Activated naive CD4-positive, alpha-beta T cell (primary cell): ENCODE measurements at places on chromosomes 7 and 10.

DNA sequence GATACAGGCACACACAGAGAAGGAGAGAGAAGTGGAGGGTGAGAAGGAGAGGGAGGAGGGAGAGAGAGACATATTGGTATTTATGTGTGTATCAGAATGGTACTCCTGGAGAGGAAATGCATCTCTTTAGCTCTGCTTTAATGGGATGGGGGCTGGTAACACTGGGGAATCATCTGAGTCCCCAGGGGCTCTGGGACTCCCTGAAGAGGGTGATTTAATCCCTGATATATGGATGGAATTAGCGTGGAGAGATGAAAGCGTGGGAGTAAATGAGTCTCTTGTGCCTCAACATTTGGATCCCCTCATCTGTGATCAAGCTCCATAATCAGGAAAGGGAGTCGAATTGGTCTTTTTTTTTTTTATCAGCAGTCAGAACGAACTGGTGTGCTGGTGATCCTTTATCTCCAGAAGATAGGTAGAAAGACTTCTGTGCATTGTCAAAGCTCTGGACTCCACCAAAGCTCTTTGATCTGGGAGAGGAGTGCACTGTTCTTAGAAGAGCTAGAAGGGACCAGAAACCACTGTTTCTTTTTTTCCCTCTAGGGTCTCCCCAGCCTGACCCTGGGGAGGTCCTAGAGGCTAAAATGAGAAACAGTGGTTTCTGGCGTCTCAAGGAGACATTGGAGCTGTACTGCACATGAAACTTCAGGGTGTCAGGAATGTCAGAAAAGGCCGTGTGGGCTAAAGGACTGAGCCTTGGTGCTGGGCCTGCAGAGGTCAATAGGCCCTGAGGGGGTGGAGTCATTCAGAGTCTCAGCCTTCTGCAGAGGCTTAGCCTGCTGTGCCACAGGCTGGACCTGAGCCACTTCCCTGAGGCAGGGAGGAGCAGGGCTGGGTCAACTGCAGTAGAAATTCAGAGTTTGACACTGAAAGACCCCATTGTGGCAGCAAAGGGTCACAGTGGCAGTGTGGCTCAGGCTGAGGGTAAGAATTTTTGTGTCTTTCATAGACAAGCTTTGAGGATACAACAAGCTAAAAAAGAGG, 234.4 kb upstream of the SLC26A5 start:
- DNase-seq, result no peak

DNA sequence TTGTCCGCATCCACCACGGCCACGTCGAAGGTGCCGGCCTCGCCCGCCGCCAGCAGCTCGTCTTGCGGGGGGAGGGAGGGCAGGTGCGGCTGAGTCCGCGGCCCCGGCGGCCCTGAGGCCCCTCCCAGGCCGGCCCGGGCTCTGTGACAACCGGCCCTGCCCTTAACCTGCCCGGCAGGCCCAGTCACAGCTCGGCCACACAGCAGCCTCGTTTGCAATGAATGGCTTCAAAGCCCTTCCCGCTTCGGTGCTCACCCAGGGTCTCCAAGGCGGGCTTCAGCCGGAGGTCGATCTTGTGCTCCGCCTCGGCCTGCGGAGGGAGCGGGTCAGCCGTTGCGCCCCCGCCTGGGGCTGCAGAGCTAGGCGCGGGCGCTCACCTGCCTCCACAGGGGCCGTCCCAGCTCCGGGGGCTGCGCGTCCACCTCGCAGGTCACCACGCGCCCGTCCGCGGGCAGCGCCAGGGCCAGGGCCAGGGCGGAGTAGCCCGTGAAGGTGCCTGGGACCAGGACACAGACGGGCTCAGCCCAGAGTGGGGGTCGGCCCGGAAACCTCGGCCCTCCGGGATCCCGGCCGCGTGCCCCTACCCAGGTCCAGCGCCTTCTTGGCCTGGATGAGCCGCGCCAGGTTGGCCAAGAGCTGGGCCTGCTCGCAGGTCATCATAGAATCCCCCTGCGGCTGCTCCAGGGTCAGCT, 928 bp downstream of the COMTD1 start:
- DNase-seq, result no peak

- no peak for DNase-seq
Observed at GRCh38 chr7:2494191-2495130, 18.3 kb upstream of the GRIFIN start.

GRCh38 chr10:42932735-42933447, 144.0 kb upstream of the RET start:
- DNase-seq, result no peak

DNA sequence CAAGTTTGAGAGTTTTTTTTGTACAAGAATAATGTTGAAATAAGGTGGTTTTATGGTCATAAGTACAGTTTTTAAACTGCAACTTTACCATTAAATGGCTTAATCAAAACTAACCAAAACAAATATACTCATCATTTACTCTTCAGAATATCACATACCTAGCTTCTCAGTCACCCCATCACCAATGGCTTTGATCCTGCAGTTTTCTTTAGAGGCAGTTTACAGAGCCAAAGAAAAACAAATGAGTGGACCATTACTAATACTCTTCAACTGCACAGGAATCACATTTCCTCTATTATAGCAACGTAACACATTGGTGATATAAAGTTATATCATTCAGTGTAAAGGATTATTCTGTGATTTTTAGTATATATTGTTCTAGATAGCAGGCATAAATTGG, 576.1 kb upstream of the LRRTM3 start:
- no peak for DNase-seq

- DNase-seq, result no peak
Observed at GRCh38 chr10:5549462-5550249, 24.9 kb downstream of the CALML3 start.

DNA sequence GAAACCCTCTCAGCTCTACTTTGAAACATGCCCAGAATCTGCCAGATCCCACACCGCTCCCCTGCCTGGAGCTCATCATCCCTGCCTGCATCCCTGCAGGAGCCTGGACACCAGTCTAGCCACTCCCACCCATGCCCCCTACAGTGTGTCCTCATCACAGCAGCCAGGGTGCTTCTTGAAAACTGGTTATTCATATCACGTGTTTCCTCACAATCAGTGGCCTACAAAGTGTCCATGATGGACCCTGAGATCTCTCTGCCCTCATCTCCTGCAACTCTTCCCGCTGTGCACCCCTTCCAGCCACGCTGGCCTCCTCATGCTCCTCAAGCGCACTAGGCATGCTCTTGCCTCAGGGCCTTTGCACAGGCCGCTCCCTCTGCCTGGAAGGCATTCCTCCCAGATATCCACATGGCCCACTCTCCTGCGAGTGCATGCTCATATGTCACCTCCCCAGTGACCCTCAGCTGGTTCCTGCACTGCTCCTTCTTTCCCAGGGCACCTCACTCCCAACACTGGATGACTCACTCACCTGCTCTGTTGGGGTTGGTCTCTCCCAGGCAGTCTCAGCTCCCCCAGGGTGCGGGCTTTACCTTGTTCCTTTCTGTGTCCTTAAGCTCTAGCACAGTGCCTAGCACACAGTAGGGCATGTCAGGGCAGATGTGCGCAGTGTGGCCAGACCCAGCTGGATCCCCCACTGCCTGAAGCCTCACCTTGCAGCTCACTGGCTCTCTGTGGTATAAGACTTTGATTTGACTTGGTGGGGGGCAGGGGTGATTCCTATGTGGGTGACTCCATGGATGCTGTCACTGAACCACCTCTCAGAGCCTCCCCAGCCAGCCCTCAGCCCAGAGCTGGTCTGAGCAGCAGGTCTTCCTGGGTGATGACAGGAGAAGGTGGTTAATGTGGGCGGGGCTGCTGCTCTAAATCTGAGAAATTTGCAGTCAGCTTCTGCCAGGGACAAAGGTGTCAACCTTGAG, 37.3 kb downstream of the CDH23 start:
- DNase-seq, result no peak

DNA sequence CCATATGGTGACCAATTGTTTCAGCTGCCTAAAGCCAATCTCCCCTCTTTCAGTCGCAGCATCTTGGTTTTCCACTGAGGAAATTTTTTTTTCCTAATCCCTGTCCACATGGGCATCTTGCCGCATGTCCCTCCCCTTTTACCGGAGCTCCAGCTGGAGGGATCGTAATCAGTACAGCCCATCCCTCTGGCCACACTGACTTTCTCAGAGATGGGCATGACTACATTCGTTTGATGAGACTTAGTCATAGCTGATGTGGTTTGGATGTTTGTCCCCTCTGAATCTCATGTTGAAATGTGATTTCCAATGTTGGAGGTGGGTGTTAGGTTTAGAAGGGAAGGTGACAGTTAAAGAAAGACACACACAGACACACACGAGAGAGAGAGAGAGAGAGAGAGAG, 186.8 kb upstream of the CXCL12 start:
- no peak for DNase-seq

GRCh38 chr10:131936294-131936693, 35.5 kb downstream of the PPP2R2D start:
- DNase-seq, result no peak

DNA sequence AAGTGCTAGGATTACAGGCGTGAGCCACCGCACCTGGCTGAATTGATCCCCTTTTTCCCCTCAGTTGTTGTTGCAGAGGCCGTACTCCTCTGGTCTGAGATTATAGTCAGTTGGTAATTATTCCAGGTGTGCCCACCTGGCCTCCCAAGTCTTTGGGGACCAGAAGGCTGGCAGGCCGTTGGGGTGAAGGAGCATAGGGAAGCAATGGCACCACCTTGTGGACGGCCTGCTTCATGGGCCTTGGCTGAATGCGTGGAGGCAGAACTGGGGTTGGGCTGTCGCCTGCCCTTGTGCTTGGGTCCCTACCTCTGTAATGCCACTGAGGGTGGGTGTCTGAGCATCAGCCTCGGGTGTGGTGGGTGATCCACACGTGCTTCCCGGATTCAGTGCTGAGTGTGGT, 125.7 kb downstream of the RGS10 start:
- DNase-seq, result peak; percentile 31

DNA sequence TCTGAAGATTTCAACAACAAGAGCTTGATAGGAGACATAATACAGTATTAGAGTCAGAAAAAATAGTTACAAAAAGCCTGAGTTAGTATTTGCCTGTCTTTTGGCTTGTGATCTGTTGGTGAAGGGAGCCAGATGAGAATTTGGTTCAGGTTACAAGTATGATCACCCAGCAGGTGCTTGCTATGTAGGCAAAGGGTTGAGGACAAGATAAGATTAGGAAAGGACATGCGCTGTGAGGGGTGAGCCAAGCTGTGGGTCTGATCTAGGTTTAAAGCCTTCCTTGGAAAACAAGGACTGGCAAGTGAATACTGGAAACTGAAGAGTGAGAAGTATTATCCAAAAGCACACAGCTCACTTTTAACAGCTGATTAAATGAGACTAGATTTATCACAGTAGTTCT, 28.7 kb upstream of the CD36 start:
- no peak for DNase-seq

DNA sequence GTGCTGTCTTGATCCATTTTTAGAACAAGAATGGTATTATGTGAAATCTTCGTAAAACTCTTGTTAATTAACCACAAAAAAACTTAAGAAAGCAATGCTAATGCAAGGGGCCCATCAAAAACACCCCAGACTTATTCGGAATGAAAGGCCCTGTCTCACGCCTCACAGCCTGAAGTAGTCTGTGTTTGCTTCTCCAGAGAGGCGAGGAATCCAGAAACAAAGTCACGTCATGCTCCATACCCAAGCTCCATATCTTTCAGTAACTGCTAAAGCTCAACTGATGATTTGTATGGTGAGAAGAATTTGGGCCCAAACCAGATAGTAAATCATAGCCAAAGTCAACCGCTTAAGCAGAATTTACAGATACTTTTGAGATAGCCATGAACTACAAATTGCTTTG, 155.4 kb downstream of the ATE1 start:
- DNase-seq, result no peak

GRCh38 chr10:27658788-27659187, 86.8 kb downstream of the MKX start:
- DNase-seq, result no peak

GRCh38 chr7:96266580-96266979, 55.3 kb downstream of the SLC25A13 start:
- DNase-seq, result no peak

DNA sequence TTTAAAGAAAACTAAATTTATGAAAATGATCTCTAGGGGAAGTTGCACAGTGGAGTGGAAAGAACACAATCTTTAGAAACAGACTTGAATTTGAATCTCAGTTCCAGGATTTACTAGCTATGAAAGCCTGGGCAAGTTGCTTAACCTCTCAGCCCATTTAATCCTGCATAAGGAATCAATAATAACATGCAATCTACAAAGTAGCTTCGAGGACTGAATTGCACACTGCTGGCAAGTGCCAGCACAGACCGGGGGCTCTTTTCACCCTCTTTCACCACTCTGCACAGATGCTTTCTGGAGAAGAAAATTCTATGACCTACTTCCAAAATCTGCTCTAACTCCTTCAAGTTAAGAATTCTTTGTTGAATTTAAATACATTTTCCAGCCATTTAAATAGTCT, 63.4 kb upstream of the ANK3 start:
- no peak for DNase-seq

- no peak for DNase-seq
Observed at GRCh38 chr7:149783386-149784250, 10.2 kb upstream of the ZNF467 start.

DNA sequence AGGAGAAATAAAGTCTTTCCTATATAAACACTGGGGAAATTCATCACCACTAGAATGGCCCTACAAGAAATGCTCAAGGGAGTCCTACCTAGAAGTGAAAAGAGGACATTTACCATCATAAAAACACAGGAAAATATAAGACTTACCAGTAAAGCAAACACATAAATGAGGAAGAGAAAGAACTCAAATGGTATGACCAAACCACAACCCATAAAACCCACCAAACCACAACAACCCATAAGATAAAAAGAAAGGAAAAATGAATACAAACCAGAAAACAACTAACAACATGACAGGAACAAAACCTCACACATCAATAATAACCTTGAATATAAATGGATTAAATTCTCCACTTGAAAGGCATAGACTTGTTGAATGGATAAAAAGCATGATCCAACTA, 71.9 kb upstream of the DIP2C start:
- DNase-seq, result no peak

DNA sequence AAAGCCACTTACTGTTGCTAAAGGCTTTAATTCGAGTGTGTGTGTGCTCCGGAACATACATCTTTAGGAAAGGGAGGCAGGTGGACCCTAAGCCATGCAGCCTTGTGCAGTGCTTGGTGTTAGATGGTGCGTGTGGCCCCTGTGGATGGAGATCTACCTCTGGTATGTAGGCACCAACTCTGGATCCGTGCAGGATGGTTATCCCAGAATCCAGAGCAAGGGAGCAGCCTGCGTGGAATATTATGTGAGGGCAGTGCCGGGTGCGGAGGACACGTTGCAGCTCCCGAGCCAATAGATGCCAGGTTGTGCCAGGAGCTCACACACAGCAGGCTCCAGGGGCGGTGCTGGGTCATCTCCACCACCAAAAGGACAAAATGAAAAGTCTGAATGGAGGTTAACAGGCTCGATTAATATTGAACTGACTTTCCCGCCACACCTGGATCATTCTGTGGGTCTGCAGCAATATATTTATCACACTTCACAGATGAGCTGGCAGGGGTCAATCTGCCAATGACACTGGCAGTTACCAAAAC, 143.0 kb upstream of the NPS start:
- DNase-seq, result no peak

- no peak for DNase-seq
Observed at GRCh38 chr7:94511718-94512117, 2.1 kb downstream of the CASD1 start.

GRCh38 chr10:121131426-121132265, 280.5 kb downstream of the WDR11 start:
- no peak for DNase-seq
